ENCODE measurements at places on chromosomes 6 and 20. TPM values are rescaled to one million over a fixed set of nuclear protein-coding genes. Genes with fewer than 3 reads are reported as not detected.

Gene NMBR
- not detected for total RNA-seq

GRCh38 chr6:3912361-3913076 is 63.3 kb downstream of the FAM50B start:
- H3K4me3 ChIP-seq: no peak overlapping the region
- H3K27me3 ChIP-seq: no peaks in the 10 kb centered on the region
- no peak for DNase-seq
- H3K4me1 ChIP-seq: peaks cover 46% of the 10 kb centered on the region

- no peak overlapping the region for H3K4me3 ChIP-seq
- H3K36me3 ChIP-seq: no peaks in the 10 kb centered on the region
- H3K27ac ChIP-seq: no peak overlapping the region
- H3K27me3 ChIP-seq: no peaks in the 10 kb centered on the region
- no peaks in the 10 kb centered on the region for H3K4me1 ChIP-seq
Measured at GRCh38 chr6:102064142-102064541, 670.6 kb downstream of the GRIK2 start.

DNA sequence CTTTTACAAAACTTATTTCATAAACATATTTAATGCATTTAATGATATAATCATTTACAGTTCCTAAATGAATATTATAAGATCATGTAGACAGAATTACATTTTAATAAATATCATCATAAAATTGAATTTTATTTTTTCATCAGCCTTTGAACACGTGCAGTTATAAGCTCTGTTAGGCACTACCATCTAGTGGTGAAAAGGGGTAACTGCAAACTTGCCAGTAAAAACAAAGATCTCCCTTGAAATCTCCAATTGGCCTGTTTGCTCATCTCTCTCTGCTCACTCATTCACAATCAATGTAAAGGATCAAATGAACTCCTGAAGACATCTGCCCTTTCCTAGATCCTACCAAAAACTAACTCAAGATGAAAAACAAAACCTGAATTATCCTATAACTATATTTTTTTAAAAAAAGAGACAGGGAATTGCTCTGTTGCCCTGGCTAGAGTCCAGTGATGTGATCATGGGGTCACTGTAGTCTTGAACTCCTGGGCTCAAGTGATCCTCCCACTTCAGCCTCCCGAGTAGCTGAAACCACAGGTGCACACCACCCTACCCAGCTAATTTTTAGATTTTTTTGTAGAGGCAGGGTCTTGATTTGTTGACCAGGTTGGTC is 31.7 kb downstream of the SAMHD1 start:
- H3K27ac ChIP-seq: no peak overlapping the region
- H3K36me3 ChIP-seq: peaks cover 96% of the 10 kb centered on the region
- H3K4me3 ChIP-seq: no peak overlapping the region
- H3K27me3 ChIP-seq: no peaks in the 10 kb centered on the region
- H3K4me1 ChIP-seq: no peaks in the 10 kb centered on the region

DNA sequence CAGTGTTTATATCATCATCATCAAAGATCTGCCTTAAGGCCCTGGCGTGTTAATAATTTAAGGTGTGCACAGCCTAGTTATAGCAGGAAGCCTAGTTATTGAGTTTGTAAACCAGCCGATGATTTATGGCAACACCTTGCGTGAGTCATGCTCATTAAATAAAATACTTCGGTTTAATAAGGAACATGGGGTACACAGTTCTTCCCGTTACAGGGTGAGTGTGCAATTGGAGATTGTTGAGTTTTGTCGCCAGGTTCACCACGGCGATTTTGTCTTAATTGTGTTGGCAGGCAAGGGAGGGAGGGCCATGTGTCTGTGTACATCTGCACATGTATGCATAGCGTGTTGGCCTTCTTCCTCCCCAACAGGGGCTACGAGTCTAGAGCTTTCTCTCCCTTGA is 104.0 kb downstream of the TFAP2A start:
- H3K27ac ChIP-seq: no peak overlapping the region
- H3K4me1 ChIP-seq: no peaks in the 10 kb centered on the region
- H3K4me3 ChIP-seq: no peak overlapping the region

DNA sequence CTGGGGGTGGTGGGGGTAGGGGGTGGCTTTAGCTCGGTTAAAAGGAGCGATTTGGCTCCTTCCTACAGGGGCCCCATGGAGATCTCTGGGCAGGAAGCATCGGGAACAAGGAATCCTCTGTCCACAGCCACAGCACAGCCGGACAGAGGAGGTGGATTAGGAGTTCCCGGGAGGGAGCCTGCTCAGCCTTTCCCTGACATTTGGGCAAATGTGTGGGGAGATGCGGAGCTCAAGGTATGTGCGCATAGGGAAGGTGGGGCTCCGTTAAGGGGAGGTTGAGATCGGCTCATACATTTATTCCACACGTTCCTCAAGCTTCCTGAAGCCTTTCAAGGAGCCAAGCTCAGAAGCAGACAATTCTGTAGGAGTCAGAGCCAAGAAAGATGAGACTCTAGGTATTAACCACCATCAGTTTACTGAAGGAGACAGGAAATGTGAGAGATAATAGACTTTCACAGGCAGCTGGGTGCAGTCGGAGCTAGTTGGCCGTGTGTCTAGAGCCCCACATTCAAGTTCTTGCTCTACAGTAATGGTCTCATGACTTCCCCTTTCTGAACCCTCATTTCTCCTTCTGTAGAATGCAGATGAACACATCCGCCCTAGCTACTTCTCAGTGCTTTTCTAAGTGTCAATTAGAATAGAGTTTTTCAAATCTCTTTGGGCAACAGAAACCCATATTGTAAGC is 40.8 kb upstream of the EPB41L1 start:
- no peak overlapping the region for H3K4me3 ChIP-seq
- H3K27me3 ChIP-seq: no peaks in the 10 kb centered on the region
- H3K27ac ChIP-seq: no peak overlapping the region
- no peaks in the 10 kb centered on the region for H3K4me1 ChIP-seq
- no peaks in the 10 kb centered on the region for H3K36me3 ChIP-seq
- no peak for DNase-seq

Measured in heart right ventricle (tissue), 16 donors.